ENCODE measurements at places on chromosomes 12 and 14. TPM values are rescaled to one million over a fixed set of nuclear protein-coding genes. Genes with fewer than 3 reads are reported as not detected.

- DNase-seq: no peak
Observed at GRCh38 chr12:110373425-110373824, 30.1 kb downstream of the ANAPC7 start.

GRCh38 chr12:6053541-6053940 lies 70.9 kb downstream of the VWF start:
- no peak for DNase-seq

DNA sequence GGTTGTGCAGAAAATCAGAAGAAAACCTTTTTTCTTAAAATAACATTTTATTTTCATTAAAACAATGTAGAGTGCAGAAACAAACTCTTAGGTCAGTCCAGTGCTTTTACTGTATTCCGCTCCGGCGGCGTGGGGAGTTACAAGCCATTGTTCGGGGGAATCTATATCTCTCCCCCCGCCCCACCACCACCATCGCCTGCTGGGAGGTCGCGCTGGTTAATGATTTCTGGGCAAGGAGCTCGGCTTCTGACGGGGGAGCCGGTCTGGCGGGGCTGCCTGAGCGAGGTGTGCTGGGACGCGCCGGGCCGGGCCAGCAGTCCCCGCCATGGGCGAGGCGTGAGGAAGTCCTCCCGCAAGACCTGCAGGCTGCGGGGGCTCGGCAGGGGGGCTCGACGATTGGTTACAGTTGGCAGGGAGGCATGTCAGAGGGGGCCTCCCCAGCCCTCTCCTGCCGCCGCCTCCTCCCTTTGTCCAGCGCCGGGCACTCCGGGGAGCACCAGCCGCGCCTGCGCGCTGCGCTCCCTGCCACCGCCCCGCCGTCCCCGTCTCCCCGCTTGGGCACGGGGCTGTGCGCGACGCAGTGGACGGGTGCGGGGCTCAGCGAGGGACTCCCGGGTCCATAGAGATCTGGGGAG lies 1.0 kb upstream of the DUSP6 start:
- no peak for DNase-seq

- DNase-seq: no peak
Observed at GRCh38 chr12:39227218-39227617, 215.7 kb downstream of the KIF21A start.

DNA sequence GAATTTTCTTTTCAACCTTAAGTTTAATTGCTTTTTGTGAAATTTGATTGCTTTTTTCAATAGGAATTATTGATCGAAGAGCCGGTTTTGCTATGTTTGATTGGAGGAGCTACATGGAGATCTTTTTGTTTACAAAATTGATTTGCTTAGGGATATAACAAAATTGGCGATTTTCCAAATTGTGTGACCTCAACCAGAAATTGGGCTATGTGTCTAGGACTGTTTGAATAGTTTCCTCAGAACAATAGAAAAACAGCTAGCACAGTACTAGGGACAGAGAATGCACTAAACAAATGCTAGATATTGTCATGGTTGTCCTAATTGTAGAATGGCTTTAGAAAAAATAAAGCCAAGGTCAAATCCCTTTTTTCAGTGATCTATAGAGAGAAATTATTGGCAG lies 2.4 kb downstream of the SLC17A8 start:
- DNase-seq: no peak

DNA sequence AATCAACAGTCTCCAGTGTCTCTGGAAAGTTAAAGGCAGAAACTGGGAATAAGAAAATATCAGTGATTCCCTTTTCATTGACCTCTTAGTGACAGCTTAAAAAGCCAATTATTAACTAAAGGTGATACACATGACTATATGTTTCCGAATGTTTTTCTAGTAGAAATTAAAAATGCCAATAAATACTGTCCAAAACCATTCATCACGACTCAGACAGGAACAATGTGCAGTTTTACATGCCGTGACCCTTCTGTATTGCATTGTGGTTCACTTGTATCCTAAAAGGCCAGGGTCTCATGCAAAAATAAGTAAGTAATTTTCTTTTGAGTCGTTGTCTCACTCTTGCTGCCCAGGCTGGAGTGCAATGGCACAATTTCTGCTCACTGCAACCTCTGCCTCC lies 105.9 kb upstream of the TTC7B start:
- no peak for DNase-seq

GRCh38 chr14:21087294-21088091 lies 11.0 kb downstream of the ZNF219 start:
- peak; percentile 83 for DNase-seq

- DNase-seq: no peak
Observed at GRCh38 chr14:31207287-31207754, 272 bp downstream of the HECTD1 start.

- DNase-seq: no peak
Observed at GRCh38 chr12:80032946-80033345, 66.4 kb upstream of the OTOGL start.

DNA sequence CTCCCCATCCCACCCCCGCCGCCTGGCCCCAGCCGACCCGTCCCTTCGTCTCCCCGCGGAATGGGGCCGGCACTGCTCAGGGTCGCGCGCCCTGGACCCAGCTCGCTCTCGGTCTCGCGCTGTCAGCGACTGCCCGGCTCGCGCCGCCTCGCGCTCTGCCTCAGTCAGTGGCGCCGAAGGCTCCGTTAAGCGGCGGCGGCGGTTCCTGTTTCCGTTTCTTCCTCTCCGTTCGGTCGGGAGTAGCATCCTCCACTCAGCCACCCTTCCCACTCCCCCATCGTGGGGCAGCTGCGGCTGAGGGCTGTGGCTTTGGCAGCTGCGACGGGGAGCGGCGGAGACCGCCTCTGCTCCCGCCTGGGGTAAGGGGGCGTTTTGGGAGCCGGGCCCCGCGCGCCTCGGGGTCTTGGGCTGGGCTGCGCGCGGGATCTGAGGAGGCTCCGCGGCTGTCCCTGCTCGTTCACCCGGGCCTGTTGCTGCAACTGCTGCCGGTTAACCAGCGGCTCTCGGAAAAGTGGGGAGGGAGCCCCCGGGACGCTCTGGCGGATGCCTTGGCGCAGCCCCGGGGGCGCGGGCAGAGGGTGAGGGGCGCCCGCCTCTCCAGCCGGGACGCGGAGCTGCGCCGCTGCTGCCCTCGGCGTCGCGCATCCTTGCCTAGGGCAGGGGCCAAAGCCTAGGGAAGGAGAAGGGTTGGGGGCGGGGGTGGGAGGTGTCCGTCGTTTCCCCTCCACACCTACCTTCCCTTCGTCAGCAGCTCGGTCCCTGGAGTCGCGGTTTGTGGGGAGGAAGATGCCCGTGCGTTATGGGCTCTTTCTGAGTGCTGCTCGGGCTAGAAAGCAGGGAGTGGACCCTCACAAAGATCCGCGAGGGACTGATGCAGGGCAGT lies 567 bp downstream of the FUT8 start:
- no peak for DNase-seq

- no peak for DNase-seq
Observed at GRCh38 chr12:83843541-83843940, 1069.1 kb downstream of the SLC6A15 start.

GRCh38 chr12:47754881-47755280 lies 3.8 kb downstream of the RAPGEF3 start:
- DNase-seq: no peak

- DNase-seq: no peak
Observed at GRCh38 chr14:35361141-35361480, 43.4 kb downstream of the NFKBIA start.

GRCh38 chr12:109279525-109279924 lies 29.6 kb downstream of the FOXN4 start:
- DNase-seq: no peak

DNA sequence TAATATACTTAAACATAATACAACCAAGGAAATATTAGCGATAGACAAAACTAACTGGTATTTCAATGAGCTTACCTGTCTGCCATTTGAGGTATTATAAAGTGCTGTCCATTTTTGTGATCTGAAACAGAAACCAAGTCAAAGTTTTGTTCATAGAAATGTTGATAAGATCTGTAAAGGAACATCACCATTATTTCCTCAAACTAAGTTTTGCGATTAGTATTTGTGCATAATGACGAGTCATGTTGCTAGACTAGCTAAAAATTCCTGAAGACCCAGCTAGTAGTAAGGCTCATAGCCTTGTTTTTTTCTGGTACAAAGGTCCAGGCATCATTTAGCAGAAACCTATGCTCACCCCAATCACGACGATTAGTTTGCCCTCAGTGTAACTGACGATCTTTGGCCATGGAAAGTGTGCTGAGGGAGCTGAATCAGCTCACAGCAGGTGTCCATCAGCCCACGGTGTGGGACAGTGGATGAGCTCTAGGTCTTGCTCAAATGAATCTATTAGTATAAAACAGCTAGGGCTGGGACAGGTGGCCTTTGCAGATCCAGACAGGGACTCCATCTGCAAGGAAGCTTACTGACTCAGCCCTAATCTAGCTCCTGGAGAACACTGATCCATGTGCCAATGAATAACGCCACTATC lies 28.7 kb downstream of the GIT2 start:
- no peak for DNase-seq

GRCh38 chr12:7373226-7373625 lies 69.4 kb downstream of the ACSM4 start:
- no peak for DNase-seq

DNA sequence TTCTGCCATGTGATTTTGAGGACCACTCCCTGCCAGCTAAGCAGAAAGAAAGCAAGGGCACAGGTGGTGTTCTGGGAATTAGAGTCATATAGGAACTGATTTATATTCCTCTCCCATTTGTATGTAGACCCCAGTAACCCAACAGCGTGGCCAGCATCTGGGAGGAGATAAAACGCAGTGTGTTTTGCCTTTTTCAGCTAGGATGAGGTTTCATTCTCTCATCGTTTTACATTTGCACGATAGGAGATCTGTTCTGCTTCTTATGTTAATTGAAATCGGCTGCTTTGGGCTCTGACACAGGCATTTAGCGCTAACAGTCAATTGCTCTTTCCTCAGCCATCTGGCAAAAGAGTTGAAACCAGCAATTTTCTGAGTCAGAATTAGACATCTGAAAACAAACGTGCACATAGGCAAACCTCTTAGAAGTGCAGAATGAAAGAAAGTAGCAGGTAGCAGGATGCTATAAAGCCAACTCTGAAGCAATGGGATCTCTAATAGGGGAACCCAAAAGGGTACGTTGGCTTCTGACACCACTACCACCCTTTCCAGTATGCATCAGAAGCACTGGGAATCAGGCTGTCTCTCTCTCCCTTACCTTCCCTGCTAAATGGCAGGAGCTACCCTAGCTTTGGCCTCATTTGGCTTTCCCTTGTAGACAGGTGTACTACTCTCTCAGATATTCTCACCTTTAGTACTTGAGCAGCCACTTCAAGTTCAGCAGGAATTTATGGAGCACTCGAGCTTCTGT lies 219.1 kb downstream of the PHLDA1 start:
- DNase-seq: no peak

DNA sequence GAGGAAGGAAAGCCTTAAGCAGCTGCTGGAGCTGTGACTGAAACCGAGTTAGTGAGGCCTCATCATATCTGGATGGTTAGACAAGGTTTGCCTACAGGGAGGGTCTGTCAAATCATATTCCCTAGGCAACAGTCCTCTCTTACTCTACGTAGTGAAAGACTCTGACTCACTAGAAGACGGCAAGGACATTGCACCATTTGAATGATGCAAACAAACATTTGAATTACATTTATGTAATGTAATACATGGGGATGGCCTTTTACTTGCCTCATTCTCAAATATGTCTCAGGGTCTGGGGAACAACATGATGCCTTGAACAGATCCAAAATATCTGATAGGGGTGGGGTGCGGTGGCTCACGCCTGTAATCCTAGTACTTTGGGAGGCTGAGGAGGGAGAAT lies 29.8 kb upstream of the STRAP start:
- no peak for DNase-seq

- DNase-seq: no peak
Observed at GRCh38 chr12:123041042-123041531, 60.6 kb downstream of the ARL6IP4 start.

DNA sequence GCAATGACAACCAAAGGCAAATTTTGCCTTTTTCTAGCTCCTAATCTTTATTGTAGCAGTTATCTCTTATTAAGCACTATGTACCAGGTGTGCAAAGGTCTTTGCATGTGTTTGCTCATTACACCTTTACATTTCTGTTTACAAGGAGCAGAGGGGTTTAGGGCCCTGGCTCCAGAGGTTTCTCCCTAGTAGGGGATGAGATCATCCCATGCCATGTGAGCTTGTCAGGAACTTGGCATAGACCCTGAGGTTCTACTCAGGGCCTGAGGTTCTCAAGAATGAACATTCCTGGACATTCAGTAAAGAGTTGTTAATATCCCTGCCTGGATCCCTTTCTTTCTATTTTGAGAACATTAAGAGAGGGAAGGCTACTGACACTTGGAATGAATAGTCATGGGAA lies 292.0 kb downstream of the RPAP3 start:
- no peak for DNase-seq

DNA sequence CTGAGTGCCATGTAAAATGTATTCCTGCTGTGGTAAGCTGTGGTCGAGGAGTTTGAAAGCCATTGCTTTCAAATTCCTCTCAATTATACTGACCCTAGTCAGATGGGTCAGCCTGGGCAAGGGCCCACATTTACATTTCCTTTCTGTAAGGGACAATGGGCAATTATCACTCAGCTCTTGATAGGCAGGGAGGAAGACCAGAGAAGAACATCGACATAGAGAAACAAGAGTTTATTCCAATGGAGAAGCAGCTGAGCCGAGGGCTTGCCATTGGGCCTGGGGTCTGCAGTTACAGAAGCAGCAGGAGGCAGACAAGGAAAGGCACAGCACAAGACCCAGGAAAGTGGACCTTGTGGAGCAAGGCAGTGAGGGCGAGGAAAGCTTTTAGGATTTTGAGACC lies 9.7 kb downstream of the NRIP2 start:
- DNase-seq: no peak

DNA sequence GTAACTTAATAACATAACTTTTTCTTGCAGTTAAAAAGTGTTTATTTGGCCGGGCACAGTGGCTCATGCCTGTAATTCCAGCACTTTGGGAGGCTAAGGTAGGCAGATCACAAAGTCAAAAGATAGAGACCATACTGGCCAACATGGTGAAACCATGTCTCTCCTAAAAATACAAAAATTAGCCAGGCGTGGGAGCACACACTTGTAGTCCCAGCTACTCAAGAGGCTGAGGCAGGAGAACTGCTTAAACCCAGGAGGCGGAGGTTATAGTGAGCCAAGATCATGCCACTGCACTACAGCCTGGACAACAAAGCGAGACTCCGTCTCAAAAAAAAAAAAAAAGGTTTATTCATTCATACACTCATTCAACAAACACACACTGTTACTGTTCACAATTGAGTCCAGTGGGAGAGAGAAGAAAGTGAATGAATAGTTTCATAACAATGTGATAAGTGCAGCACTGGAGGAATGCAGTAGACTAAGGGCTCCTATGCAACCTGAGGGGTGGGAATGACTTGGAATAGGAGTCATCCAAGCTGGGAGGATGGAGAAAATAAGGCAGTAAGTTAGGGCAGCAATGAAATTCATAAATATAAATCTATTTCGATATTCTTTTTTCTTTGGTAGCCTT lies 19.8 kb downstream of the DAD1 start:
- no peak for DNase-seq

C12orf50 gene
- not detected for total RNA-seq

NTN4 gene
- 122 TPM for total RNA-seq

TAS2R13 gene
- 0.73 TPM for total RNA-seq

LRIG3 gene
- total RNA-seq: 69.8 TPM

RTN1 gene
- total RNA-seq: 0.78 TPM

PAPOLA gene
- 151 TPM for total RNA-seq

FOXN4 gene
- not detected for total RNA-seq

ADCY4 gene
- total RNA-seq: 41.8 TPM

KRT73 gene
- total RNA-seq: not detected

FOXG1 gene
- 0.26 TPM for total RNA-seq

PTCSC3 gene
- total RNA-seq: not detected
